Activated CD4-positive, alpha-beta T cell treated with anti-CD3 and anti-CD28 coated beads, Interleukin-2, amount 50 U/mL, for 24 hours (primary cell): ENCODE measurements at places on chromosomes 6 and 20.

GRCh38 chr20:17651129-17651759, 30.8 kb downstream of the RRBP1 start:
- DNase-seq, result no peak

DNA sequence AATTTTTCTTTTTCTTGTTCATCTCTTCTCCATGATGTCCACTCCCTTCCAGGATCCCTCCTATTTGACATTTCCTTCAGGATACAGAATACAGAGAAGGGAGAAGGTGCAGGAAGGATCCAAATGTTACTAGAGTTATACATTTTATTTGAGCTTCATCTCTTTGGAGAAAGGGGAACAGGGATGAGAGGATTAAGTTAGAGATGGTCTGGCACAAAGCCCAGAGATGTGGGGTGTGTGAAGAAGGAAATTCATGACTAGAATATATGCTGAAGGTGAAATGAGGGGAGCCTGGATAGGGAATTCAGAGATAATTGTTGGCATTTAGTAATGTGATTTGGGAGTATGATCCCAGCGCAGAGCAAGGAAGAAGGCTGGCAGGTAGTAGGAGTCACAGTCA, 22.5 kb upstream of the SRPK1 start:
- DNase-seq, result no peak

- no peak for DNase-seq
Measured at GRCh38 chr6:26571592-26572296, 25.0 kb upstream of the ABT1 start.

- DNase-seq, result peak; percentile 64
Measured at GRCh38 chr6:90025523-90026061, 131.3 kb downstream of the GJA10 start.

- no peak for DNase-seq
Measured at GRCh38 chr6:110720066-110720465, 95.2 kb downstream of the CDK19 start.

GRCh38 chr6:12246900-12247299, 43.3 kb upstream of the EDN1 start:
- no peak for DNase-seq

- no peak for DNase-seq
Measured at GRCh38 chr6:154268486-154268885, 88.1 kb downstream of the IPCEF1 start.

DNA sequence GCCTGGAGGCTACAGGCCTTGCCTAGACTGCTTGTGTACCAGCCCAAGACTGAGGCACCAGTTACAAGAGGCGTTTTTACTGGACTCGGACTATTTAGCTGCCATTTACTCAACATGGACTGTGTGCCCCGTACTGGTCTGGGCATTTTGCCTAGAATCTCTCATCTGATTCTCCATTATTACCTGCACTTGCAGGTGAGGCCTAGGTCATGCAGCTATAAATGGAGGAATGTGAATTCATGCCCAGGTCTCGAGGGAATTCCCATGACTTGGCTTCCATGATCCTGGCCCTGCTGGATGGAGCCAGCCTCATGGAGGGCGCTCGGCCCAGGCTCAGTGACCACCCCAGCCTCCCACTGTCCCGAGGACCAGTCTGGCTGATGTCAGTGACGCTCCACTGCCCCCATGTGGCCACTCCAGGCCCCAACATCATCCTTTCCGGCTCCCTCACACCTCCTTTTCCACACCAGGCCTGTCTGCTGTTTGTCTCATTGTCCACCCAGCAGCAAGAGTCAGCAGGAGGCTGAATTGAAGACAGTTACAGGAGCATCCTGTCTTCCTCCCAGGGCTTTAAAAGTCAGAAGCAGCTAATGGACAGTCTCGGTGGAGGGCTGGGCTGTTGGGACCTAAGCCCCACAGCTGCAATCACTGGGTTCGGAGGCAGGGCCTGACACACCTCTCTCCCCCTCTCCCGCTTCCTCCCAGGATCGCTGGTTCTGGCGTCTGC, 8.7 kb downstream of the MMP24OS start:
- no peak for DNase-seq

GRCh38 chr6:113976806-113977205, 5.9 kb upstream of the HDAC2 start:
- DNase-seq, result no peak

- no peak for DNase-seq
Measured at GRCh38 chr6:139743664-139744437, 369.4 kb upstream of the CITED2 start.

DNA sequence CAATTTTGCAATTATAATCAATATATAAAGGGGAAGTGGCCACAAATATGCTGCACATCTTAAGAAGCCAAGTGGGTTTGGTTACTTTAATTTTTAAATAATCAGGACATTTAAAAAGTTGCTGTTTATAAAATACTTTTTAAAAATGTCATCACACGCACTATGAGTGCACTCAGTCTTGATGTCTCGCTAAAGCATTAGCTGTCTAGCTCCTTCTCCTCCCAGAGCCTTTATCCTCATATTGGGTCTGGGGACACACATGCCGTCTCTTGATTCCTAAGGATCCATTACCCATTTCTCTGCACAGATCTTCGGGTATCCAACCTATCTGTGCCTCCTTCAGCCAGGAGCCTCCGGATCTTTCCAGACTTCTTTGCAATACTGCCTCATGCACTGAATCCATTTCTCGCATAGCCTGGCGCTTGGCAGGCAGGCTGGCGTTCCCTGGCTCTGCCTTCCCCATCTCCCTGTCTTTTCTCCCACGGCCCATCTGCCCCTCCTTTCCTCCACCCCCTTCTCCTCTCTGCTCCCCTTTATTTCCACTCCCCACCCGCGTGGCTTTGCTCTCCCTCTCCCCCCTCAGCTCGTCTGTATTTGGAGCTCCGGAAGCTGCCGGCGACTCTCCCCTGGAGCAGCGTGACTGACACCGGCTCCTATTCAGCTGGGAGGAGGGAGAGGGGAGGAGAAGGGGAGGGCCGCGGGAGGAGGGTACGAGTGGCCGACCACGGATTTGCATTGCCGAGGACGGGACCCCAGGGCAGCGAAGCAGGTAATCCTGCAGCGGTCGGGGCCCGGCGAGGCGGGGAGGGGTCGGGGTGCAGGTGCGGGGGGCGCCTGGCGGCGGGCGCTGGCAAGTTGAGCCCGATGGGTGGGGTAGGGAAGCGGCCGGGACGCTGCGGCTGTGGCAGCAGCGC, at the start of gene CAP2:
Gene CAP2, plus strand, starts transcription at position 618 of the 914 bp plus-strand sequence. CDS start 27,961 bp downstream, outside the sequence.
- DNase-seq, result no peak

DNA sequence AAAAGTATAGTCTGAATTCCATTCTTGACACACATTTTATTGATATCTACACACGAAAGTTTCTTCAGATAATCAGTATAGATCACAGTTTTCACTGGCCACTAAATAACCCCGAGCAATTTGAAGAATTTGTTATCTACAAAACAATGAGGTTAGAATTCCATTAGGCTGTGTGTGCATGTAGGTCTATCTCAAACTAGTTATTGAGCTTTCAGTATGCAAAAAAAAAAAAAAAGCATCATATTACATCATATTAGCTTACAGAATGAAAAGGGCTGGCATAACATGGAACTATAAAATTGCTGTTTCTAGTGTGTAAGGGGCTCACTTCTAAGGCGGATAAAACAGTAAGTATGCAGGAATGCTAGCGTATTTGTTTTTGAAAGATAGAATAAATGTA, 59.5 kb upstream of the ADGRG6 start:
- no peak for DNase-seq

DNA sequence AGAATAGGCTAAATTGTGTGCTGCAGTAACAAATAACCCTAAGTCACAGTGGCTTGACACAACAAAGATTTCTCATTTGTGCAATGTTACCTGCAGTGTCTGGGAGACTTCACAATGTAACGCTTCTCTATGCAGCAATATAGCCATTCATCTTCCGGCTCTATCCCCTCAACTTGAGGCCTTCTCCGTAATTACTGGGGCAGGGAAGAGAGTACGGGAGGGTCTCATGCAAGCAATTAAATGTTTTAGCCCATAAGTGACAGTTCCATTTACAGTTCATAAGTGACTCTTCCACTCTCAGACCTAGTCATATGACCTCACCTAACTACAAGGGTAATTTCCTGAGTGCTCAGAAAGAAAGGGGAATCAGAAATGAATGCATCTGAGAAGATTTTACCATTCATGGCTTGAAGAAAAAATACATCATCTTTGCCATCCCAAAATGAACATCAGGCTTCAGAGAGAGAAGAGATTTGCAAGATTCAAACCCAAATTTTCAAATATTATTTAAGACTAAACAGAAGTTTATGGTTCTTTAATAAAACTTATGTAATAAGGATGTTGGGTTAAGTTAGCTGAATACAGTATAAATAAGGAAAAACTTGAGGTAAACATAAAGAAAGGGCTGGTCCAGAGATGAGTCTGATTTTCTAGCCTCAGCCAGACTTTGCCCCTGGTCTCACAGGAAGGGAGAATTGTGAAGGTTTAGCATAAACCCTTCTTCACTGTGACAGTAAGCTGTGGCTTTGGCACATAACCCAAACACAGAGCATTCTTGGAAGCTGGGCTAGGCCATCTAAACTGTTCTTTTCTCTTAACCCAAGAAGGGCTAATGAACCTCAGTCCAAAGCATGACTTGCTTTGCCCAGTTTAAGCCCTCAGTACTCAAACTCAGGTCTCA, 13.3 kb downstream of the GPR6 start:
- no peak for DNase-seq

DNA sequence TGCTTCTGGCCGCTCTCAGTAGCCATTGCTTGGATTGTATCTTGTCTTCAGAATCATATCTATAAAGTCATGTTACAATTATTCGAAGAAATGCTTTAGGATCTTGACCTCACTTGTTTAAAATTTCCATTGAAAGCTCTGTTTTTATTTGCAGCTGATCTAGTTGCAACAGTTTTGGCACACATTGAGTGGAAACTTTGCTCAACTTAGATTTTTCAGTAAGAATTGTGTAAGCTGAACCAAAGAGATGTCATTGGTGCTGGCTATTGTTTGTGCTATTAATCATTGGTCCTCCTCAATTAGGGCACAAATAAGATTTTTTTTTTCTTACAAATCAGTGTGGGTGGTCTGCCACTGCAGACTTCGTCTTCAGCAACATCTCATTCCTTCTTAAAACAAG, 649.2 kb downstream of the MMUT start:
- no peak for DNase-seq

GRCh38 chr6:6612308-6612707, 23.8 kb downstream of the LY86 start:
- DNase-seq, result no peak

GRCh38 chr6:117930645-117931044, 23.6 kb downstream of the SLC35F1 start:
- no peak for DNase-seq

- DNase-seq, result no peak
Measured at GRCh38 chr6:15504040-15504495, 158.8 kb downstream of the DTNBP1 start.

- no peak for DNase-seq
Measured at GRCh38 chr6:170296423-170296745, 5.5 kb upstream of the DLL1 start.

DNA sequence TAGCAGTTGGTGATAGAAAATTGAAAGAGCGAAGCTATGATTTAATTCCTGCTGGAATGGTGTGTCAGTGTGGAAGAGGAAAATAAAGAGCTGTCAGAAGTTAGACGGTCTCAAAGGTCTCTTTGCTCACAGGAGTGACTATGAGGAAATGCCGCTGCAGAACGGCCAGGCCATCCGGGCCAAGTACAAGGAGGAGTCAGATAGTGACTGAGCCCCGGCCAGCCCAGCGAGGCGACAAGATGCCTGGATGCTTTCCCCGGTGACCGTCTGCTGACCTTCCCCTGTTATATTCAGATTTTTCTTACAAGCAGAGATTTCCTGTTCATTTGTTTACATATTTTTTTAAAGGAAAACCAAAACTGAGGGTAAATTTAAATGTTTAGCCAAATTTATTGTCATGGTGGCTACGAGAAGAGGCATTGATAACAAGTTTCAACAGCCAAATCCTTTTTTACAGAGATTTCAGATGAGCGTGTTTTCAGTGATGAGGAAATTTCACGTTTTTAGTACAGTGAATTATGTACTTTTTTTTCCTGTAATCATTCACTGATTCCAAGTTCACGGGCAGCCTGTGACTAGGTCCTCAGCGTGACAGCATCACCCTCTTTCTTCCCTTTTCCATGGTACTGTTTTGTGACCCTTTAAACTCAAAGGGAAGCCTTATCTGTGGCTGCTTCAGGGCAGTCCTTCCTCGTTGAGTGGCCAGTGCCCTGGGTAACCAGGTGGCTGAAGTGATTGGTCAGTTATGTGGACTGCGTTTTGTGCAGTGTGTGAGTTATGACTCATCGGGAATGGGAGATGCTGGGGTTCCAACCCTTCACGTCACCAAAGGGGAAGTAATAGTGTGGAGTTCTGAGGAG, 12.6 kb downstream of the DYNLT1 start:
- no peak for DNase-seq

DNA sequence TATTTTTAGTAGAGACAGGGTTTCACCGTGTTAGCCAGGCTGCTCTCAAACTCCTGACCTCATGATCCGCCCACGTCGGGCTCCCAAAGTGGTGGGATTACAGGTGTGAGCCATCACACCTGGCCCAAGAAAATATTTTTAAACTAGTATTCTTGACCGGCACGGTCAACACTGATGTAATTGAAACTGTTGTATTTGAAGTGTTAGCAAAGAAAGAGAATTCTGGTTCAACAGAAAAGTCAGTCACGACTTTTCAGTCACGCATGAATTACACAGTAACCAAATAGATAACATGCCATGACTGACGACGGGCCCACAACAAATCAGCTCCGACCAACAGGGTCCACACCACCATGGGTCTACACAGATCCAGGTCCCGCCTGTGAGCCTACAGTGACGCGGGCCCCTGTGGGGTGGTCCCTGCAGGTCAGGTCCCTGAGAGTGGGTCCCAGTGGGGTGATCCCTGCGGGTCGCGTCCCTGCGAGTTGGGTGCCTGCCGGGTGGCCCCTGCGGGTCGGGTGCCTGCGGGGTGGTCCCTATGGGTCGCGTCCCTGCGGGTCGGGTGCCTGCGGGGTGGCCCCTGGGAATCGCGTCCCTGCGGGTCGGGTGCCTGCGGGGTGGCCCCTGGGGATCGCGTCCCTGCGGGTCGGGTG, 1.0 kb downstream of the GMEB2 start:
- no peak for DNase-seq

- DNase-seq, result no peak
Measured at GRCh38 chr6:72911463-72912155, 289.7 kb downstream of the KCNQ5 start.

GRCh38 chr6:44462797-44463727, 75.6 kb downstream of the CDC5L start:
- no peak for DNase-seq

- DNase-seq, result no peak
Measured at GRCh38 chr20:8231038-8231437, 99.0 kb downstream of the PLCB1 start.

GRCh38 chr20:15494851-15495250, 1078.4 kb downstream of the KIF16B start:
- no peak for DNase-seq
